ENCODE measurements at places on chromosomes 11 and 22.

GRCh38 chr11:100769165-100769564 is 82.1 kb downstream of the ARHGAP42 start:
- no peak overlapping the region for H3K4me3 ChIP-seq
- no peaks in the 10 kb centered on the region for H3K27me3 ChIP-seq
- H3K36me3 ChIP-seq, result no peaks in the 10 kb centered on the region

DNA sequence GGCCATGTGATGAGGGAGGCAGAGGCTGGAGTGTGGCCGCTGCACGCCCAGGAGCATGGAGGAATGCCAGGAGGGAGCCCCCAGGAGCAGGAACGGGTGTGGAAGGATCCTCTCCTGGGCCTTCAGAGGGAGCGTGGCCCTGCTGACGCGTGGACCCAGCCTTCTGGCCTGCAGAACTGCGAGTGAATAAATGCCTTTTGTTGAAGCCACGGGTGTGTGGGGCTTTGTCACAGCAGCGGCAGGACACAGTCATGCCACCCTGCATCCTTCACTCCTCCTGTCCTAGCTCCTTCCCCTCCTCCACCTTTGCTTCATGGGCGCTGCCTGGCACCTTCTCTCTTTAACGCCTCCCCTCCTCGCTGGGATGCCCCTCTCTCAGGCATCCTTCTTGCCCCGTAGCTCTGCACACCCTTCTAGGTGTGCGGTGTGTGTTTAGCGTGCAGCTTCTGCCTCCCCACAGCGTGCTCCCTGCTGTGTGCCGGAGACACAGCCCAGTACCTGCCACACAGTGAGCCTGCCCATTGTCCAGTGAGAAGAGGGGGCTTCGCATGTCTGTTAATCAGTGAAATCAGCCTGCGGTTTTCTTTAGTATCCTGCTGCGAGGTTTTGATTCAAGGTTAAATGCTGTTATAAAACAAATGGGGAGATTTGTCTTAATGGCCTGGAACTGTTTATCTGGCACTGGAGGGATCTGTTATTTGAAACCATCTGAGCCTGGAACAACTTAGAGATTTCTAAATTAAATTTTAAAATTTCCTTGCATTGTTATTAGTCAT is 459.6 kb downstream of the TBC1D22A start:
- no peaks in the 10 kb centered on the region for H3K27me3 ChIP-seq
- H3K36me3 ChIP-seq, result no peaks in the 10 kb centered on the region
- H3K27ac ChIP-seq, result no peak overlapping the region
- no peaks in the 10 kb centered on the region for H3K4me1 ChIP-seq
- DNase-seq, result no peak

GRCh38 chr11:113138731-113139130 is 175.7 kb upstream of the TTC12 start:
- H3K4me3 ChIP-seq, result no peak overlapping the region
- H3K27ac ChIP-seq, result no peak overlapping the region
- H3K4me1 ChIP-seq, result no peaks in the 10 kb centered on the region
- no peaks in the 10 kb centered on the region for H3K27me3 ChIP-seq

DNA sequence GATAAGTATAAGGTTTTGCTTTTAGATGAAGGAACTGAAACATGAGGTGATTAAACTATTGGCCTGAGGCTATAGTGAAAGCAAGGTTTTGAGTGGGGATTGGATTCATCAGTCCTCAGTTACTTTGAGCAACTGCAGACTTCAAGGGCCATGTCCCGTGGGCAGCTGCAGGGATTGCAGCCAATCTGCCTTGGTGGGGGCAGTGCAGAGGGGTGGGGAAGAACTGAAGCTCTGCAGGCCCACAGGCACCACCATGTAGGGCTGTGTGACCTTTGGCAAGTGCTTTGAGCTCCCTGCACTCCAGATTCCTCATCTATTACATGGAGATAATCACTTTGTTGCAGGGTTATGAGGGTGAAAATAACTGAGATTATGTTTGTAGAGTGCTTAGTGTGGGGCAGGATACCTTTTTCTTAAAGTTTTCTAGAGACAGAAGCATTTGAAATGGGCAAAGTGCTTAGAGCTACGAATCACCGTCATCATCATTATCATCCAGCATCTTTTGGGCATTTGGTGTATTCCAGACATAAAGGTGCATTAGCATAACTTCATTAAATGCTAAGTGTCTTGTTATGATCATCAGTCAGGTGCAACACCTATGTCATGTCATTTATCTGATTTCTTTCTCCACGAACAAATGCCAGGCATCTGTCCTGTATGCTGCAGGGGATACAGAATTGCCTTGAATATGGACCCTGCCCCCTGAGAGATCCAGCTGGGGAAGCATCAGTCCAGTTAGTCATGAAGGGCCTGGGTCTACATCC is 72.1 kb upstream of the TENM4 start:
- DNase-seq, result no peak
- no peaks in the 10 kb centered on the region for H3K27me3 ChIP-seq
- no peak overlapping the region for H3K27ac ChIP-seq
- 0 out of 2 replicates have a peak, but pooled peaks cover 1% of the 10 kb centered on the region for H3K4me1 ChIP-seq
- H3K36me3 ChIP-seq, result no peaks in the 10 kb centered on the region

DNA sequence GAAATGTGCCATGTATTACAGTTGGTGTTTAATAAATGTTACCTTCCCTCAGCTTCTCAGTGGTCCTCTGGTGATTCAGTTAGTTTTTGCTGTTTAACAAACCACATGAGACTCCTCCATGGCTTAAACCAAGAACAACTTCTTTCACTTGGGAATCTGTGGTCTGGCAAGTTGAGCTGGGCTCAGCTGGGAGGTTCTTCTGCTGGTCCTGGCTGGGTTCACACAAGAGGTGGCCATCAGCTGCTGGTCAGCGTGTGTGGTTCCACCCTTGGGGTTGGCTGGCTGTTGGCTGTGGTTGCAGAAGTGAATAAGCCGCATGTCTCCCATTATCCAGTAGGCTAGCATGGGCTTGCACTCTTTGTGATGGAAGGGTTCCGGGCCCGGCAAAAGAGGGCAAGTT is 160.5 kb downstream of the MIAT start:
- no peaks in the 10 kb centered on the region for H3K36me3 ChIP-seq
- H3K27ac ChIP-seq, result no peak overlapping the region

DNA sequence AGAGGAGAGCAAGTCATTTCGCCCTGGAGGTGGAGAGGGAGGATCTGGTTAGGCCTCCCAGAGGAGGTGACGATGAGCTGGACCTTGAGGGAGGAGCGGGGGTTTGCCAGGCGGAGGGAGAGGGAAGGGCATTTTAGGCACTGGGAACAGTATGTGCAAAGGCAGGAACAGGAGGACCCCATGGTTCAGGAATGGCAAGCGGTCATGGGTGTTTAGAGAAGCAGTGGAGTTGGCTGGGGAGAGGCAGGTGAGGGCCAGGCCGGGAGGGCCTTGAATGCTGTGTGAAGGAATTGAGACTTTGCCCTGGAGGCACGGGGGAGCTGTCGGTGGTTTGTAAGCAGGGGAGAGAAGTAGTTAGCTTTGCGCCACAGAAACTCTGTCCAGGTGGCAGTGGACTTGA is 10.3 kb downstream of the PRDM11 start:
- no peak for DNase-seq
- H3K4me1 ChIP-seq, result 0 out of 2 replicates have a peak, but pooled peaks cover 1% of the 10 kb centered on the region
- H3K27me3 ChIP-seq, result no peaks in the 10 kb centered on the region

GRCh38 chr22:41603873-41604332 is 14.3 kb upstream of the PMM1 start:
- H3K4me3 ChIP-seq, result no peak overlapping the region
- no peaks in the 10 kb centered on the region for H3K4me1 ChIP-seq
- DNase-seq, result no peak
- peaks cover 9% of the 10 kb centered on the region for H3K36me3 ChIP-seq
